ENCODE measurements at places on chromosomes 5 and 9.

- no peak for DNase-seq
Measured at GRCh38 chr5:159133041-159133741, 33.5 kb upstream of the EBF1 start.

- DNase-seq: no peak
Measured at GRCh38 chr5:115599502-115599901, 2.8 kb downstream of the TICAM2 start.

DNA sequence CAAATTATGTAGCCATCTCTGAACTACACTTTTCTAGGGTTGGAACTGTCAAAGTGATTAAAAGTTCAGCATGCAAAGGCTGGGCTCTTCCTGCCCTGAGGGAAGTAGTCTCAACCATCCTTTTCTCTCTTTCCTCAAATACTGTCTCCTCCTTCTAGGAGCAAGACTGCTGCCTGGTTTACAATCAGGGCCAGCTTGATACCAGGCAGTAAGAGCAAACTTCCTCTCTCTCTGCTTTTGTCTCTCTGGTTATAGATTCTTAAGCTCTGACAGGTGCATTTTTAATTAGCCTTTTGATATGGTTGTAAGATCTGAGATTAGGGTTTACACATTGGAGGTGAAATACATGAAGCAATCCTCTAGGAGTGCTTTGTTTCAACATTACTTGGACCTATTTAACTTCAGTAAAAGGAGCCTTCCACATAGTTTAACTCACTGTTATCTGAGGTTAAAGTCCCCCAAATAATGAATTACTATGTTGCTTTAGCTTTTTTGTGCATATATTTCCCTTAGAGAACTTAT, 436.1 kb downstream of the SPATA31D1 start:
- DNase-seq: no peak

GRCh38 chr9:101050650-101051049, 22.1 kb downstream of the PLPPR1 start:
- no peak for DNase-seq

DNA sequence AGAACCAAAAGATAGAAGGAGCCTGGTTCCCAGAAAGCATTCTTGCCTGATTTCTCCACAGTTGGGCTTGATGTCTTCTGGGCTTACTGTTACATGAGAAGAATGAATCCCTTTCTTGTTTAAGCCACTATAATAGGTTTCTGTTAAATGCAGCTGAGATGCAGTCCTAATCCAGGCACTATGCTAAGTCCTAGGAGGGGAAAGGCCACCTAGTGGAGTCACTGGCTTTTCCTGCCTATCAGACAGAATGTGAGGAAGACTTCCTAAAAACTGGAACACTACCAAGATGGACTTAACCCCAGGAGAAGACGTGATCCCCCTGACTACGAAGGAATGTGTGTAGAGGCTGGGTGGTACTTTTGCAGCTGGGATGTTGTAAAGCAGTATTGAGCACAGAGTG, 34.3 kb upstream of the FSD1L start:
- DNase-seq: no peak

DNA sequence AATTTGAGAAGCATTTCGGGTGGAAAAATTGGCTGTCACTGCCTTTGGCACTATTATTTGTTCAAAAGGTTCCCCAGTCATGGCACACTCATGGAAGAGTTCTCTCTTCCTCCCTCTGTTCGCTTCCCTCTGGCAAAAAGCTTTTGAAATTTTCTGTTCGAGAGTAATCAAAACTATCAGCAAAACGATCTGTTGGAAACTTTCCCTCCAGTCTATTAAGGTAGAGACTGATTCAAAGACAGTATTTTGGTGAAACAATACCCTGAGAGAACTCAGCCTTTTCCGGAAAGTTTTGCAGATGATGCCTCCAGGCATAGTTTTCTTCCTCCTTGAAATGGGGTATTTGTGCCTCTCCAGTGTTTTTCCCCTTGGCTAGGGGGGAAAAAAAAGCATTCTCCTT, 3.6 kb upstream of the LPAR1 start:
- no peak for DNase-seq

- DNase-seq: no peak
Measured at GRCh38 chr9:81605170-81605670, 84.1 kb downstream of the TLE1 start.

DNA sequence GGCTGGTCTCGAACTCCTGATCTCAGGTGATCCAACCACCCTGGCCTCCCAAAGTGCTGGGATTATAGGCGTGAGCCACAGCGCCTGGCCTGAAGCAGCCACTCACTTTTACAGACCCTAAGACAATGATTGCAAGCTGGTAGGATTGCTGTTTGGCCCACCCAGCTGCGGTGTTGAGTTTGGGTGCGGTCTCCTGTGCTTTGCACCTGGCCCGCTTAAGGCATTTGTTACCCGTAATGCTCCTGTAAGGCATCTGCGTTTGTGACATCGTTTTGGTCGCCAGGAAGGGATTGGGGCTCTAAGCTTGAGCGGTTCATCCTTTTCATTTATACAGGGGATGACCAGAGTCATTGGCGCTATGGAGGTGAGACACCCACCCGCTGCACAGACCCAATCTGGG, 1.5 kb downstream of the CA9 start:
- no peak for DNase-seq

DNA sequence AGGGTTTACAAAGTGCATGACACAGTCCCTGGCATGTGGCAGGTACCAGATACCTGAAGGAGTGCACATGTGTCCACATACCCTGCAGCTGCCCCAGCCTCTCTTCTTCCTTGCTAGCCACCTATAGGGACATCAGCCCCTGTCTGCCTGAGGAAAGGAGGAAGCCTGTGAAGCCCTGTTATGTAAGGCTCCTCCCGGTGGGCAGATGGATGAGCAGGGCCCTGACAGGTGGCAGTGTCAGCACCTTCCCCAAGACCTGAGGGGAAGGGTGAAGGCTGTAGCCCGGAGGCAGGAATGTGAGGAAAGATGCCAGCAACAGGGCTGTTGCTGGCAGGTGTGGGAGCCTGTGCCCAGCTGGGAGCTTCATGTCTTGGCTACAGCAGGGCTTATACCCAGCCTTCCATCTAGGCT, 21.7 kb downstream of the TCF7 start:
- DNase-seq: peak; percentile 13

DNA sequence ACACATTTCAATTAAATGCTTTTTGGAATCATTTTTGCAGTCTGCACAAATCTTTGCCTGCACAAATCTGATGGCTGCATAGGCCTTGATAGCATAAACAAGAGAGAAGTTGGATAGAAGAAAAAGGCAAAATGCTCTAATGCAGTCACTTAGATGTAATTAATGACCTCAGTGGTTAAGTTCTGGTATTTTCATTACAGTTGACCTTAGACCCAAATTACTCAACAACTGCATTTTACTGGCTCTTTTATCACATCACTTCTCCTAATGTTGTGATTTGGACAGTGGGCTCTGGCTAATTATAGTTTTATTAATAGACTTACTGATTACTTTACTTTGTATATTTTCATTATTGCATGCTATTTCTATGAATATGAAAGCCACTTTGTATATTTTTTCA, 34.3 kb downstream of the NTRK2 start:
- DNase-seq: no peak

Data from Right ventricle myocardium superior (tissue), 1 donor.